Epithelial cell of esophagus (primary cell): ENCODE measurements at places on chromosomes 7 and 10.

DNA sequence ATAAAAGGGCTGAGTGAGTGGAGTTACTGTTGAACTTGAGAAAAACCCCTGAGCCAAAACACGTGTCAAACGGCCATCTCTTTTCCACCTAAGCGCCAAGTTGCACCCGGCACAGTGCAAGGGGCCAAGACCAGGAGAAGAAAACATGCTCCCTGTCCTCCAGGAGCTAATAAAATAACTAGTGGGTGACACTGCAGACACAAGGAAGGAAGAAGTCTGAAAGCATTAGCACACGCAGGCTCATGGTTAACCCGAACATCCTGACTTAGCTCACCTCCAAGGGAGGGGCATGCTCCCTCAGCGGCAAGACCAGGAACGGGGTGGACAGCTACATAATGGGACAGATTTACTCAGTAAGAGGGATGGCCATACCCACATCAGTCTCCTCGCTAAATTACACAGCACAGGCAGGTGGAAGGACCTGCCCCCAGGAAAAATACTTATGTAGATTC, 65.0 kb downstream of the PIP4K2A start:
- DNase-seq: no peak

DNA sequence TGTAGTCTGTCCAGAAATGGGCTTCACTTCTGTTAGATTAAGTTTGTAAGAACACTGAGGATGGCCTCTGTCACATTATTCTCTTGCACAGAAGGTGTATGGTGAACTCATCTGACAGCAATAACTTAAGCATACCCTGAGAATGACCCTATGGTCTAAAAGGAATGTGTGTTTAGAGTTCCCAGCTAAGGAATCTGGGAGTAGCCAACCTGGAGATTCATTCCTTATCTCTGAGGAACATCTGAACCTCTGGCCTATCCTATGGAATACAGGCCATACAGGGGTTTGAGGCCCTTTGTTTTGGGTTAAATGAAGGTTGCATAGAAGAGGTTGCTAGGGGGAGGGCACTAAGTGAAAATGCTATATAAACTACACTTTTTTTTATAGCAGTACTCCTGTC, 41.4 kb downstream of the LAMB4 start:
- DNase-seq: no peak

GRCh38 chr10:102200751-102201640, 25.1 kb upstream of the ELOVL3 start:
- no peak for DNase-seq

GRCh38 chr7:112770051-112770450, 20.1 kb downstream of the TMEM168 start:
- DNase-seq: peak; percentile 98

DNA sequence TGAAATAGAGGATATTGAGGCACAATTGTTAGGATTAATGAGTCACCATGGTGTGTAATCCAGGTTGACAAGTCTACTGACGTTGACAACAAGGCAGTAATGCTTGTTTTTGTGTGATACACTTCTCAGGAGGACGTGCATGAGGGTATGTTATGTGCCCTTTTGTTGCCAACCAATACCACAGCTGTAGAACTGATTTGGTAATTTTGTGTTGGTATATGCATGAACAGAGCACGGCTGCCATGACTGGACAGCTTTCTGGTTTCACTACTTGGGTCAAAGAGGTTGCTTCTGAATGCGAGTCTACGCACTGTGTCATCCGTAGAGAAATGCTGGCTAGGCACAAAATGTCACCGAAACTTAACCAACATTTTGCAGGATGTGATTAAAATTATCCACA, 32.9 kb downstream of the PHTF2 start:
- peak; percentile 50 for DNase-seq

GRCh38 chr7:13708670-13709069, 280.8 kb downstream of the ETV1 start:
- DNase-seq: no peak

- no peak for DNase-seq
Measured at GRCh38 chr10:99529591-99530107, 3.1 kb upstream of the NKX2-3 start.

DNA sequence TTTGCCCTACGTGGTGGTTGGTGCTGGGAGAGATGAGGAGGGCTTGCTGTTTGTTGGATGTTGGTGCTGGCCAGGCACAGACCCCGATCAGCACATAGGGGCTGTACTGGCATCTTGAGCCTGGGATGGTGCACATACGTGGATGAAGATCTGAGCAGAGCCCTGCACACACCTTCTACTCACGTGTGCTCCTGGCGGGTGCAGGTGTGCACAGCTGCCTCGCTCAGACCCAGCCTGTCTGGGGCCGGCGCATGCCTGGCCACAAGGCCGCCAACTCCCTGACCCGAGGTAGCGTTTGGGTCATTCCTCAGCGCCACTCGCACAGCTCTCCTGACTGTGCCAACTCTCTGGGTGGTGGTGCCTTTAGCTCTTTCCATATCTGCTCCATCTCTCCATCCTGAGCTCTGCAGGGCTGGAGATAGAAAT, 18.6 kb downstream of the PALD1 start:
- no peak for DNase-seq
